D721Med (cell line): ENCODE measurements at places on chromosomes 5 and 9.

- no peak for DNase-seq
These were observed 6.2 kb downstream of the MLANA start for GRCh38 chr9:5896863-5897262.

DNA sequence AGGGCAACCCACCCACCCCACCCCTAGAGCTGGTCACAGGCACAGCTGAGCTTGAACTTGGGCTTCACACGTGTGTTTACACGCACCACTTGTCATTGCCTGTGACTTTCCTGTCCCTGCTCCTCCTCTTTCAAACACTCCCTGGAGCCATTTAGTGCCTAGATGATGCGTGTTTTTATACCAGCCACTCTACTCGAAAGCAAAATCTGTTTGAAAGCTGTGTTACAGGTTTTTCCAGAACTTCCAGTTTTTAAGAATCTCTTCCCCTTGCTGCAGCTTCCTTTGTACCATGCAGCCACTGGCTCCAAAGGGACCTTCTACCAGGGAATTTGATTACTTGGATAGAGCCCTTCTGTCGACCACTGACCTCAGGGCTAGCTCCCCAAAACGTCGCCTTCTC lies 78.8 kb upstream of the SPRY4 start:
- no peak for DNase-seq

- DNase-seq = no peak
These were observed 2.7 kb upstream of the PHPT1 start for GRCh38 chr9:136846376-136847087.

- no peak for DNase-seq
These were observed 37.7 kb downstream of the IPO11 start for GRCh38 chr5:62450259-62450658.

DNA sequence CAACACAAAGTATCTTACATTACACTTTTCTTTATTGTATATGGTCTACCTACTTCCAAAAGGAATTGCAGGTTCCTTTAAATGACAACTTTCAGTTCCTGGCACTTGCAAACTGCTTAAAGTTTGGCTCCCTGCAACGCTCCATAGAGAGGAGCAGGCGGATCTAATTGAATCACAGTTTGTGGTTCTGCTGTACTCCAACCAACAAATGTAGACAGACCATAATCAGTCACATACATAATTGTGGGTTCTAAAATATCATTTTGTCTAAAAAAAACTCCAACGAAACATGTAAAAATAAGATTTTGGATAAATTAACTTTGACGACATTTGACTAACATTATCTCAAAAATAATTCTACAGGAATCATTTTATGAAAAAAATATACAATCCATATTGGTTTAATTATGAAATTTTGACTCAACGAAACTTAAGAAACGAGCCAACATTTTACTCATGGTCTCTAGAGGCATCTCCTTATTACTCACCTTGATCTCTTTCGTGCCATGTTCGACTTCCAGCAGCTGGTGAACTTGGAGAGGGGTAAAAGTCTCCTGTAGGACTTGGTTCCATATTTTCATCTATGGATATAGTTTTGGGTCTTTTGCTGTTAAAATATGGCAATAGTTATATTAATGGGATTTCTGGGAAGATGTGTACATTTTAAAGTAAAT lies 167.6 kb downstream of the NFIB start:
- DNase-seq = no peak

DNA sequence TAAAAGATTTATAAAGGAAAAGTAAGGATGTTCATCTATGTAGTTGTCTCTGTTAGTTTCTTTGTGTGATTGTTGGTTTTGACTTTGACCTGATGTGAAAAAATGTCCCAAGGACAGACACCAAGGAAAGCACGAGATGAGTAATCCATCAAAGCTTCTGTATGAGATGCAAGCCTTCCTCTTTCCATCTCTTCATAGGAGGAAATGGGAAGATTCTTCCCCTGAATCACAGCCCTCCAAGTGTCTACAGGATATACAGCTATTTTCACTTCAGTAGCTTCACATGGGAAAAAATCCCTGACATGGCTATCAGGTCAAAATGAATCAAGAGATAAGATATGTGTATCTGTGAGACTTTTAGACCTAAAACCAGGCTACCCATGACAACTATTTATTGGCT lies 29.0 kb upstream of the CEMIP2 start:
- DNase-seq = no peak

DNA sequence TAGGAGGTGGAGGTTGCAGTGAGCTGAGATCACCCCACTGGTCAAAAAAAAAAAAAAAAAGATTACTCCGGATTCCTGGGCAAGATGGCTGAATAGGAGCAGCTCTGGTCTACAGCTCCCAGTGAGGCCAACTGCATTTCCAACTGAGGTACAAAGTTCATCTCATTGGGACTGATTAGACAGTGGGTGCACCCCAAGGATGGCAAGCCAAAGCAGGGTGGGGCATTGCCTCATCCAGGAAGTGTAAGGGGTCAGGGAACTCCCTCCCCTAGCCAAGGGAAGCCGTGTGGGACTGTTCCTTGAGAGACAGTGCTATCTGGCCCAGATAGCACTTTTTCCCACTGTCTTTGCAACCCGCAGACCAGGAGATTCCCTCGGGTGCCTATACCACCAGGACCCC lies 70.7 kb downstream of the CARTPT start:
- no peak for DNase-seq

DNA sequence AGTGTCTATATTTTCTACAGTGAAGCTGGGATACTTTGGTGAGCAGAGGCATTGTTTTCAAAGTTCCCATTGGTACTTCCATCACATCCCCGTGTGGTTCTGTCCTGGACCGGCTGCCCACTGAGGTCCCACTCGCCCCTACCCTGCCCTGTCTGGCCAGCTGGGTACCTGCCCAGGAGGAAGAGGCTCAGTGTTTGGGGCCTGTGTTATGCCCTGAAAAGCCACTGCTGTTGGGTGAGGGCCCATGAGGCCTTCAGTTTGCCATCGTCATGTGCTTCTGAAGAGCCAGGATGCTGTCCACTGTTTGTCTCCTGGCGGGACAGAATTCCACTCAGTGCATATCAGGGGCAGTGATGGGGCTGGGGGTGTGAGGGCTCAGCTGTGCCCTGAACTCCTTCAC lies 2.6 kb upstream of the CEP72 start:
- DNase-seq = no peak

DNA sequence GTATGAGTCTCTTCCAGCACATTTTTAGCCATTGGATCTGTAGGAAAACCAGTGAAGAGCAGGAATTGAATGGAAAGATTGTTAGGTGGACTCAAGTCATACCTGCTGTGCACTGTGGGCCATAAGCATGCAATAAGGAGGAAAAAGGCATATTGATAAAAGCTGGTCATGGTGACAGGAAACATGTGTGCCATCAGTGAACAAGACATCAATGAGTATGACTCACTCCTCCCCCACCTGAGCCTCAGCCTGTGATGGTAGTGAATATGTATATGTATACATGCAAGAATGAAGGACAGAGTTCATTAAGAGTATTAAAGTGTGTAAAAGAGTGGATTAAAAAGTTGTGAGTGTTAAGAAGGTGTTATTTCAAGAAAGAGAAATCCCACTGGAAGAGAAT lies 164.5 kb downstream of the TMEM38B start:
- no peak for DNase-seq

- no peak for DNase-seq
These were observed 21.1 kb downstream of the TLE4 start for GRCh38 chr9:79592726-79593493.

DNA sequence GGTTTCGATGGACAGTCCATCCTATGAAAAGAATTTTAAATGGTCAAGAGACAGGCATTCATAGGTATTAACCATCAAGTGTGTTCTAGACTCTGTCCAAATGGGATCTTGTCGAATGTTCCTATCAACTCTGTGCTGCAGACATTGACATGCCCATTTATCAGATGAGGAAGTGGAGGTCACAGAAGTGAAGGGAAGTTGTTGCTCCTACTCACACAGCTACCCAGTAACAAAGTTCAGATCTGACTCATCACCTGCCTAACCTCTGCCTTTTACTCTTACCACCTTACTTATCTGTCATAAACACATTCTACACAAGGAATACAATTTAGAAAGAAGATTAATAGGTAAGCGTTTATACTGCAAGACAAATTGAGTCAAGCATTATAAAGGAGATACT lies 426.2 kb upstream of the BRINP1 start:
- no peak for DNase-seq

- DNase-seq = no peak
These were observed 459.9 kb upstream of the NMUR2 start for GRCh38 chr5:152864991-152865390.

GRCh38 chr5:24591426-24591825 lies 53.4 kb downstream of the CDH10 start:
- no peak for DNase-seq

DNA sequence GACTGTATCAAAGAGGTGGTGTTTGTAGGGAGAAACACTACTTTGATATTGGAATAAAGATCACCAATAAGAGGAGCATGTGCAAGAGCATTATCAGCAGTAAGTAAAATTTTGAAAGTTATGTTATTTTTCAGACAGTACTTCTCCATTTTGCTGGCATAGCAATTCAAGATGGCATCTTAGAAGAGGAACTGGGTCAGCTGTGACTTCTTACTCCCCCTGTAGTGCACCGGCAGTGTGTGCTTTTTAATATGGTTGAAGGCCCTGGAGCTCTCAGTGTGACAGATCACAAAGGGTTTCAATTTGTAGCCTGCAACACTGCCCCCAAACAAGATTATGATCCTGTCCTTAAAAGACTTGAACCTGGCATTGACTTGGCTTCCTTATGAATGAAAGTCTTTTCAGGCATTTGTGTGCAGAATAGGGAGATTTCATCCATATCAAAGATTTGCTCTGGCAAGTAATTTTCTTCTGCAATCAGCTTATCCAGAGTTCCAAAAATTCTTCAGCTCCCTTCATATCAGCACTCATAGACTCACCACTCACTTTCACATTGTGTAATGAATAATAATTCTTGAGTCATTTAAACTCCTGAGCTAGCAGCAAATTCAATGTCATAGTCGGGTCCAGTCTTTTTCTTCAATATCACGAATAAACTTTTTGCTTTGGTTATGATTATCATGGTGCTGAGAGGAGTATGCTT lies 105.7 kb upstream of the MAMDC2 start:
- DNase-seq = no peak

GRCh38 chr9:133169102-133169501 lies 5.4 kb upstream of the GBGT1 start:
- DNase-seq = no peak

- DNase-seq = no peak
These were observed 231.0 kb upstream of the MVB12B start for GRCh38 chr9:126095546-126096190.

DNA sequence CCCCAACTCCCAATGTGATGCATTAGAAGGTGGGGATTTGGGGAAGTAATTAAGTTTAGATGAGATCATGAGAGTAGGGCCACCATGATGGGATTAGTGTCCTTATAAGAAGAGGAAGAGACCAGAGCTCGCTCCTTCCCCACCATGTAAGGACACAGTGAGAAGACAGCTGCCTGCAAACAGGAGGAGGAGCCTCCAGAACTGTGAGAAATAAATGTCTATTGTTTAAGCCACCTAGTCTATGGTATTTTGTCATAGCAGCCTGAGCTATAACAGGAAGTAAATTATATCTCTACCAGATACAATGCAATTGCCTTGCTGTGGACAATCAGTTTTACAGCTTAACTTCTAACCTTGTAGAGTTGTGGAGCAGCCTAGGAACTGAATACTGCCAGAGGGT lies 58.0 kb downstream of the ANKRD33B start:
- no peak for DNase-seq

GRCh38 chr9:32566770-32567169 lies 6.2 kb downstream of the NDUFB6 start:
- DNase-seq = no peak

GRCh38 chr9:93660352-93661046 lies 84.1 kb downstream of the PHF2 start:
- no peak for DNase-seq

DNA sequence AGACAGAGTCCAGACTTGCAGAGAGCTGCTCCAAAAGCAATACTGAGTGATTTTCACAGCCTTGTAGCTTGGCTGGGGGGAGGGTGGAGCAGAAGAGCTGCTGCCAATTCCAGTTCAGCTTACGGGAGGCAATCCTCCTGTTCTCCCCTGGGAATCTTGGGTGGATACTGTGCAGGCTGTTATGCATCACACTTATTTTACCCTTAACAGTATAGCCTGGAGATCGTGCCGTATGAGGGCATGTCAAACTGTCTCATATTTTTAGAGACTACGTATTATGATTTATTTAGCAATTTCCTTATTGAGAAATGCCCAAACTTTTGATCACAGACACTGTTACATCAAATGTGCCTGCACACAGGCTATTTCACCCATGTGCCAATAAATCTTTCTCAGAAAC lies 85.2 kb downstream of the BASP1 start:
- no peak for DNase-seq

DNA sequence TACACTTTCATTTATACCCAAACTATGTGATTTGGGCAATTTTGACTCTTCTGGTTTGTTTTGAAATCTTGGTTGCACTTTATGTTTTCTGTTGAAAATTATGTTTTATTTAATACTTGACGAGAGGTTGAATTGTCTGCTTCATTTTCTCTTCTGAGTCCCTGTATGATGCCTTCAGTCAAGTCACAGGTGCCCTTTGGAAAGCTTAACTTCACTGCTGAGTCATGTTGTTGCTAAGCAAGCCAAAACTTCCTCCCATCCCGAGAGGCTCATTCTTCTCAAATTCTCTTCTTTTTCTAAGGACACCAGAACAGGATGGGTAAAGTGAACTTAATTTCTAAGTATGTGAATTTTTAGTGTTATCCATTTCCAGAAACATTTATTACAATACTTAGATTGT lies 455.3 kb upstream of the PTGER4 start:
- no peak for DNase-seq

DNA sequence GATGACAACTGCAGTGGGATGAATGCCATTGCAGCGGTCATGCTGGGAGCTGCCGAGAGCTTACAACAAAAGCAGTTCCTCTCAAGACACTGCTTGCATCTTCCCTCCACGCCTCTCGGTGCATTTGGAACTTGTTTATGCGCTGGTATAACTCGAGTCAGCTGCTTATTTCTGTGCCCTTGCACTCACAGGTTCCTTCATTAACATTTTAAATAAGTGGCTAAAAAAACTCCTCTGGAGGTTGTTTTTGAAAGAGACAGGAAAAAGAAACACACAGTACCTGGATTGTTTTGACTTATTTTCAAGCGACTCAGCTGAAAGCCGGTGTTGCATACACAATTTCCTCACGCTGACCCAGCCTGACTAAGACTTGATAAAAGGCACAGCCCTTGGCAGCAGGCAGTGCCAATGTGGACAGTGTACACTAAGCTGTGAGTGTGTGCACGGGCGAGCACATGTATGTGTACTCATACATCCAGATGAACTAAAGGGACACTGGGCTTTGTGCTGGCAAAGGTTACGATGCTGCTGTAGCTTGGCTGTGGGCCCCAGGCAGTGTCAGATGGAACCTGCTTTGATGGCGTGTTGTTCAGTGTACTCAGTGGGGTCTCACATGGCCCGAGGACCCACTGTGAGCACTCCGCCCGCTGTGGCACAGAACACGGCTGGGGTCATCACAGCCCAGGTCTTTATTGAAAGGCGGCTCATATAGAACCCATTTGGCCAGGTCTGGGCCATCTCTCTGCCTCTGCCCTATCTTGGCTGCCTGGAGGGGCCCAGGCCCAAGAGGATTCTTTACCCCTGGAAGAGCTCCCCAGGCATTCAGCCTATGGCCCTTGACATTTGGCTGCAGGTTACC lies 92.3 kb downstream of the ANKRD33B start:
- DNase-seq = no peak

- no peak for DNase-seq
These were observed 5.0 kb downstream of the RELL2 start for GRCh38 chr5:141641634-141642267.
